ENCODE measurements at places on chromosomes 1 and 21.

- no peak for DNase-seq
Observed at GRCh38 chr1:115329965-115330364, 8.1 kb downstream of the NGF start.

GRCh38 chr1:9443913-9444445 is 95.3 kb upstream of the SLC25A33 start:
- no peak for DNase-seq

DNA sequence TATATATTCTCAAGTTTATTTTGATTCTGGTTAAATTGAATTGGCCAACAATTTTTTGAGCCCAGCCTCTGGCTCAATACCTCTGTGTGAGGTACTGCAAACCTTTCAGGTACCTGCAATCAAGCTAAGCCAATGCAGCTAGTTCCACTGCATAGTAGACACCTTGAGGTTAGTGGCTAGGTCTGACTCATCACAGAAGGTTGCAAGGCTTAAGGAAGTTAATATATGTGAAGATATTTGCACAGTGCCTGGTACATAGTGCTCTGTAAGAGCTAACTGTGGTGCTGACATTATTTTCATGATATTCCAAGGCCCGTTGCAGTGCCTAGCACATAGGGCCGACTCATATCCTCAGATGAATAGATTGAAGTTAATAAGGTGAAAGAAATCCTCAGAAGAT is 330.5 kb upstream of the KAZN start:
- no peak for DNase-seq

DNA sequence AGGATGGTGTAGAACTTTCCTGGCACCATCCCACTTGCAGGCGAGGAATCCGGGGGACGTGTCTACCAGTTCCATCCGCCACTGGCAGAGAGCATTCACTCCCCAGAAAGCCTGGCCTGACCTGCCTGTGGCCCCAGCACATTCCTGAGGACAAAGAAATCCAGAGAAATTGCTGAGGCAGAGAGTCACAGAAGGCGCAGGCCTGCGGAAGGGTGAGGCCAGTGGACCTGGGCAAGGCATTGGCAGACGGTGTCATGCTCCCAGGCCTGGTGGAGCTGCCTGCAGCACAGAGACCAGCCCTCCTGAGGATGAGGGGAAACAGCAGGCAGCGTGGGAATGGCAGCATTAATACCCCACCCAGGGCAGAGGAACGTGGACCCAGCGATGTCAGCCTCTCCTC is 81.2 kb upstream of the F3 start:
- DNase-seq, result no peak

- DNase-seq, result no peak
Observed at GRCh38 chr1:48746906-48747305, 29.8 kb downstream of the BEND5 start.

DNA sequence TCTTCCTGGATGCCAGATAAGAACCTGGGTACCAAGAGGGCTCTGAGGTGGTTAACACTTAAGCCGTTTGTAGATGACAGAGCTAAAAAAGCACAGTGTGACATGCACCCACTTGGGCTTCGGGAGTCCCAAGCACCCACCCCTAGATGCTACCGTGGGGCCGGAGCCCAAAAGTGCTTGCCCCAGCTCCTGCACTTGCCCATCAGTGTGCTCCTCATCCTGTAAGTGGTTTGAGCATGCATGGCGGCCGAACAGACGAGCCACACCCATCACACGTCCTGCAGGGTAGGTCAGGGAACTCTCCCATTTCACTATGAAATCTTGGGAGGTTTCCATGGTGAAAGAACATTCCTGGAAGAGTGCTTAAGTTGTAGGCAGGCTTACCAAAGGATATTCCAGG is 158.9 kb upstream of the TNR start:
- no peak for DNase-seq

All from hematopoietic multipotent progenitor cell treated with erythropoietin and hydrocortisone succinate and interleukin-3 and kit ligand, for 17 days (in vitro differentiated cells).